ENCODE measurements at places on chromosomes 5 and 9. TPM values are rescaled to one million over a fixed set of nuclear protein-coding genes. Genes with fewer than 3 reads are reported as not detected.

The MEGF10 gene
- total RNA-seq = 0.71 TPM

The CLIC3 gene
- 11.0 TPM for total RNA-seq

The DDX4 gene
- total RNA-seq = not detected

DNA sequence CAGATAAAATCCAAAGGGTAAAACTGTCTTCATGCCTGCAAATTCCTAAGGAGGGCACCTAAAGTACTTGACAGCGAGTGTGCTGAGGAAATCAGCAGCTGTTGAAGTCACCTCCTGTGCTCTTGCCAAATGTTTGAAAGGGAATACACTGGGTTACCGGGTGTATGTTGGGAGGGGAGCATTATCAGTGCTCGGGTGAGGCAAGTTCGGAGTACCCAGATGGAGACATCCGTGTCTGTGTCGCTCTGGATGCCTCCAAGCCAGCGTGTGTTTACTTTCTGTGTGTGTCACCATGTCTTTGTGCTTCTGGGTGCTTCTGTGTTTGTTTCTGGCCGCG is 727 bp upstream of the ADRB2 start:
- peak; percentile 65 for DNase-seq

- DNase-seq = peak; percentile 82
Measured at GRCh38 chr5:28301712-28302111, 1263.3 kb upstream of the CDH9 start.

The IL3 gene
- total RNA-seq = not detected

GRCh38 chr5:149024477-149024876 is 38.4 kb downstream of the SH3TC2 start:
- DNase-seq = peak; percentile 86

GRCh38 chr5:43648499-43649124 is 45.6 kb downstream of the NNT start:
- DNase-seq = no peak

DNA sequence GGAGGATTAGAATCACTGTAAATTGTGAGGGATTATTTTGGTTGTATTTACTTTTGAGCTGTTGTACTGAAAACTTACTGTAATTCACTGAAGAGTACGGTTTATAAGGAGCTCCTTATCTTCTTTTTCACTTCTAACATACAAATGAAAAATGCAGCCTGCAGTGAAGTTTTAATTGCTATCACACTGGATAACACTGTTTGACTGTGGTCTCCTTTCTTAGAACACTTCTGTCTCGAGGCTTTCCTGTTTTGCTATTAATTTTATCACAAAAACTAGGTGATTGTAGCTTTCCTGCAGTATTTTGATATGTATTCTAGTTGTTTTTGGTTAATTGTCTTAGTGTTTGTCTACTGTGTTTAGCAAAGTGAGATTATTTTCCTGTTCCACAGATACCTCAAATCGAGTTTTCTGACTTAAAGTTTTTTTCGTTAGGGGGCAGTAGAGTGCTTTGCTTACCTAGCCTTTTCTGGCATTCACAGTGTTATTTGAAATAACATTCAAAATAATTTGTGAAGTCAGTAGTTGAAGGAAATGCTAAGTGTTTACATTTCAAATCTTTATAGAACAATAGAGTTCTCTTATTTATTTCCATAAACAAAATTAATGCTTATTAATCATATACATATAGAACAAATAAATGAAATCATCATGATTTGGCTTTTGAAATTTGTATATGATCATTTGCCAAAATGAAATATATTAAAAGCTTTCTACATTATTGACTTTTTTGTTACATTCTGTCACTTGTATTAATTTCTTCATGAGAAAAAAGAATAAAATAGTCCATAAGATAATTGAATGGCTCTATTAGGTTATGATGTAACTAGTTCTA is 52.9 kb downstream of the COMMD10 start:
- peak; percentile 51 for DNase-seq

GRCh38 chr9:136713550-136713949 is 1.2 kb downstream of the DIPK1B start:
- no peak for DNase-seq

- no peak for DNase-seq
Measured at GRCh38 chr9:18520416-18521047, 46.6 kb downstream of the ADAMTSL1 start.

DNA sequence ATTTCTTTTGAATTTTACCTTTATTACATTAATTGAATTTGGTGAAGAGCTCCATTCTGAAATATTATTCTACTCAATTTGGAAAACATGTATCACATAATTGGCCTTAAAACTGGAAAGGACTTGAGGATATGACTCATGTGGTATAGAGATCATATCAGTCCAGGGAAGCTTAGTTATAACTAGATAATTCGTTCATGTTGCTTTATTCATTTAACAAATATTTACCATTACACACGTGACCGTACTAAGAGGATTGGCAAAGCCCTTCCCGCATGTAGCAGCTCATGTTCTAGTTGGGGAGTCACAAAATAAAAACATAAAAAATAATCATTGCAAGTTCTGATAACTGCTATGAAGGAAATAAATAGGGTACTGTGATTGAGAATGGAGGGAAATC is 1816.5 kb downstream of the MAT2B start:
- peak; percentile 50 for DNase-seq
